CMK (cell line): ENCODE measurements at places on chromosomes 1 and 21.

GRCh38 chr1:27257155-27257554 lies 22.7 kb downstream of the WDTC1 start:
- no peak for DNase-seq

- no peak for DNase-seq
Observed at GRCh38 chr1:63861052-63861691, 87.4 kb downstream of the ROR1 start.

GRCh38 chr1:194159941-194160340 lies 973.5 kb upstream of the B3GALT2 start:
- DNase-seq = no peak

DNA sequence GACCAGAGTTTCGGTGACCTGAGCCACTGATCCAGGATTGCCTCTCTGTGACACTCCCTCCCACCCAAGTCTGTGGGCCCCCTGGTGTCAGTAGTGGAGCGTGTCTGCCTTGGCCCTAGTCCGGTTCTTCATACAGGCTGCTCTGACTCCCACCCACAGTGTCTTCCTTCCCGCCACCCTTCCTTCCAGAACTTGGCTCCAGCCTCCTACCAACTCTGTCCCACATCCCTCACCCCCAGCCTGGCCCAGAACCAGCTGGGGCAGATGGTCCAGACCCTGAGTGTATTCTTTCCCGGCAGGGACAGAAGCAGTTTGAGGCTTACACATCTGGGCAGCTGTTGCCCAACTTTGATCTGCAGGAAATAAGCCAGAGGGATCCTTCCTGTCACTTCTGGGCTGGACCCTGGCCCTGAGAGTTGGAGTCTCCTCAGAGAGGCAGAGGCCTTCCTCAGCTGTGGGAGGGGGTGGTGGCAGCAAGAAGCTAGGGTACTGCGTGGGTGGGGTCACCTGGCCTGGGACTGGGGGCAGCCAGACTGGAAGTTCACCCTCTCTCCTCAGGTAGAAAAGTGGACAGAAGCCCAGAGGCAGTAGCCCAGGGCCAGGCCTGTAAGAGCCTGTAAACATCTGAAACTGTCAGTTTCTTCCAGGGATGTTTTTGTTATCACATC lies 43.1 kb upstream of the EPS8L3 start:
- no peak for DNase-seq

- no peak for DNase-seq
Observed at GRCh38 chr1:38004284-38005108, 818 bp downstream of the FHL3 start.
